Effector memory CD8-positive, alpha-beta T cell (primary cell): ENCODE measurements at places on chromosomes 6 and 20.

DNA sequence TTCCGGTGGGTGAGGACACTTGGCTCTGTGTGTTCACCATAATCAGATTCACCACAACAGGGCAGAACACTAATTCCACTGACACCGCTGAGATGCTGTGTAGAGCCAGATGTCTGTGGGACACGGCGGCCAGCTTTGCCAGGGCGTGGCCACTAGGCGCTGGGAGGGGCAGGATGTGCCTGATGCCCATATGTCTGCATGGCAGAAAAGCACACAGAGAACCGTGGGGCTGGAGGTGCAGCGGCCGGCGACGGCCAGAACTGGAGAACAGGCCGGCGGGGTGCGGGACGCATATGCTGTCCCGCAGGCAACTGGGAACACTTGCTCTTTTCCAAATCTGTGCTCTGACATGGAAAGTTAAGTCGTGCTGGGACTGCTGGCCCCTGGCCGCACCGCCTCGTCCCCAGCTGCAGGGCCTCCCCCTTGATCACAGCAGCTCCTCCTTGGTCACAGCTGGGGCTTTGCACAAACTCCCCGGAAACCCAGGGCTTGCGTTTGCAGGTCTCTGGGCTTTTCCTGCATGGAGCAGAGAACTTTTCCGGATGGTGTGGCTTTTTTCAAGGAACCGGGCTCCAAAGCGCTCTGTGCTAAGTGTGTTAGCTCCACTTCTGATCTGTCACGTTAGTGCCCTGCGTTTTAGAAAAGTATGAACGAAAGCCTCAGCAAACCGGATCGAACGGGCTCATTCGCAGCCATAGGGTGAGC lies 31.1 kb downstream of the NTSR1 start:
- peaks cover 6% of the 10 kb centered on the region for H3K36me3 ChIP-seq
- DNase-seq, result peak; percentile 20
- H3K27ac ChIP-seq, result peak overlapping the region; percentile 93

DNA sequence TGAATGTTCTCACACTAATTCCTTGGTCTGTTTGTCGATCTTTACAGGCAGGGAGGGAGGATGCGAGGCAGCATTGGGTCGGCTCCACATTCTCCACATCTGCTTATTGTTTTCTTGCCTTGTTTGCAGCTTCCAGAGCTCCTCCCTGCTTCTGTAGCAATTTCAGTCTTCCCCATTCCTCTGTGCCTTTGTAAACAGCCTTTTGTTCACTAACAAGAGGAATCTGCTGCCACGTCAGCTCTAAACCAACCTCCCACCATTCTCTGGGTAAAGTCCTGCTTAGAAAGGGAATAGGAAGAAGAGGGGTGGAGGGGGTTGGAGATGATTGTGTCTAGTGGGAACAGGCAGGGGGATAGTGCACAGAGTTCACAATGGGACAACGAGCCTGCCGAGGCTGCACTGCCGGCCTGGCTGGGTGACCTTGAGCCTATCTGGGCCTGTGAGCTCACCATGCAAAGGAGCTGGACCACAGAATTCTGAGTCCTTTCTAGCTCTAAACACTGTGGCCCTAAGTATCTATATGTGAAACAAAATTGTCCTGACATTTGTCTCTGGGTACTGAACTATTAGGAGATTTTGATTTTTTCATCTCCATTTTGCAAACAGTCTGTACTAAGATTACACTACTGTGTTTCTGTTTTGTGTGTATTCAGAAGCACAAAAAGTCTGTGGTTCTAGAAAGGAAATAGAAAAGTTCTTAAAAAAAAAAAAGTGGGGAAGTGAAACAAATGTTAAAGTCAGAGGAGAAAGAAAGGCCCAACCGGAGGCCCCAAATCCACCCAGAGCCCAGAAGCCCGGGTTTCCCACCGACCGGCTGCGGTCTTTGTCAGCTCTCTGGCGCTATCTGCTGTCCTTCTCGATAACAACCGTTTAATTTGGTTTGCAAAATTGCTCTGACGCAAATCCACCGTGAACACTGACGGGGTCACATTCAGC lies 1.4 kb upstream of the PRND start:
- no peaks in the 10 kb centered on the region for H3K27me3 ChIP-seq
- H3K36me3 ChIP-seq, result no peaks in the 10 kb centered on the region
- peaks cover 7% of the 10 kb centered on the region for H3K4me1 ChIP-seq
- H3K27ac ChIP-seq, result peak overlapping the region; percentile 50
- DNase-seq, result peak; percentile 82
- no peak overlapping the region for H3K4me3 ChIP-seq

DNA sequence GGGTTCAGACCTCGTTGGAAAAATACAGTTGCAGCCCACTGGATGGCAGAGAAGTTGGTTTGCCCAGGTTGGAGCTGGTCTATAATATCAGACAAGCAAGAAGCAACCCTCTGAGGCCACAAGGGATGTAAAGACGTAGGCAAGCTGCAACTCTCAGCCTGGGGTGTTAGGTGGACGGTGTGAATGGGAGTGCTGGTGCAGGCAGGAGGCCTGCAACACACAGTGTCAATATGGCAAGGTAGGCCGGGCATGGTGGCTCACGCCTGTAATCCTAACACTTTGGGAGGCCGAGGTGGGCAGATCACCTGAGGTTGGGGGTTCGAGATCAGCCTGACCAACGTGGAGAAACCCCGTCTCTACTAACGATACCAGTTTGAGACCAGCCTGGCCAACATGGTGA lies 10.5 kb downstream of the VPS16 start:
- no peak for DNase-seq
- H3K4me3 ChIP-seq, result peak overlapping the region; percentile 46
- H3K27me3 ChIP-seq, result no peaks in the 10 kb centered on the region
- H3K27ac ChIP-seq, result peak overlapping the region; percentile 28
- H3K36me3 ChIP-seq, result peaks cover 18% of the 10 kb centered on the region

- H3K27ac ChIP-seq, result no peak overlapping the region
- H3K36me3 ChIP-seq, result peaks cover 3% of the 10 kb centered on the region
- DNase-seq, result no peak
- H3K27me3 ChIP-seq, result no peaks in the 10 kb centered on the region
- H3K4me1 ChIP-seq, result no peaks in the 10 kb centered on the region
Measured at GRCh38 chr6:125983246-125983945, 2.9 kb upstream of the TRMT11 start.

DNA sequence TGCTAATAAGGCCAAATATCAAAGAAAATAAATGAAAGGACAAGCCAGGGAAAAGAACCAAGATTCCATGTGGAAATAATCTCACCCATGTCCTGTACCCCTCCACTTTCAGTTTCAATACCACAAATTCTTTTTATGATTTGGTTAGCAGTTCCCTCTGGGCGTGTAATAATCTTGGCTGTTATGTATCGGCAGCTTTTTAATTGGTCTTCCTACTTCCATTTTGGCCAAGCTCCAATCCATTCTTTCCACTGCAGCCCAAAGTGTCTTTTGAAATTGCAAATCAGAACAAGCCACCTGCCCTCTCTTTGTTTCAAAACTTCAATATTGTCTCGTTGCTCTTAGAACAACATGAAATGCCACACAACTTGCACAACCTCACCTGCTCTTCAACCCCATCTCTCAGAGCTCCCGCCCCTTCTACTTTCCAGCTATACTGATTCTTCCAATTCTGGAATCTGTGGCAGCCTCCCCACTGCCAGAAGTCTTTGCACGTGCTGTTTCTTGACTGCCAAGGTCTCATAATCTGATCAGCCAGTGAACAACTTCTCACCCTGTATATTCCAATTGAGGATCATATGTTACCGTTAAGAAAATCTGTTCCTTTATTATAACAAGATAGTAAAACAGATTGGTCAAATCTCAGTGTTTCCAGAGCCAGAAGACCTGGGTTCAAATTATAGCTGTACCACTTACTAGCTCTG lies 354.5 kb downstream of the CBLN4 start:
- H3K27ac ChIP-seq, result no peak overlapping the region
- H3K27me3 ChIP-seq, result no peaks in the 10 kb centered on the region
- H3K4me3 ChIP-seq, result no peak overlapping the region

DNA sequence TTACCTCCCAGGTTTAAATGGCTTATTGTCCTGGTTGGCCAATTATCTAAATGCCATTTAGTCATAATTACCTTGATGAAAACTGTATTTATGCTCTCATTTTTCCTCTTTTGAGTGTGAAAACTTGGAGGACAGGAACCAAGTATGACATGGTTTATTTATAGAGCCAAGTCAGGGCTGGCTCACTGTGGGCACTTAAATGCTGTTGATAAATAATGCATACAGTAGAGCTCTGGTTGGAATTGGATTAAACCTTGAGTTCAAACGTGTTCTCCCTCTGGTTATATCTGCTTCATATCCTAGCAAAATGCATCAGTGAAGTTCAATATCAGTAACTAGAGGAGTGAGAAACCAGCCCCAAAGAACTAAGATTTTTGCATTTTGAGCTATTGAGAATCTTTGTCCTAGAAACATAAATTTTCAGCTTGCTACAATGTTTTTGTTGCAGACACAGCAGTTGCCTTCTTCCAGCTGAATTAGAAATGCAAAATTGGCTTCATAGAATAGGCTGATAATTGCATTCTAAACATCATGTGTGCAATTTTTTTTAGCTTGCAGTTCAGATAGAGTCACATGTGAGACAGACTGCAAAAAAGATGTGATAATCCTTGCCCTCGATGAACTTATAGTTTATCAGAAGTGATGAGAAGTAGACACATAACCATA lies 255.8 kb downstream of the BTBD3 start:
- H3K4me3 ChIP-seq, result no peak overlapping the region
- no peak for DNase-seq
- no peaks in the 10 kb centered on the region for H3K27me3 ChIP-seq
- no peaks in the 10 kb centered on the region for H3K36me3 ChIP-seq
- H3K27ac ChIP-seq, result no peak overlapping the region

DNA sequence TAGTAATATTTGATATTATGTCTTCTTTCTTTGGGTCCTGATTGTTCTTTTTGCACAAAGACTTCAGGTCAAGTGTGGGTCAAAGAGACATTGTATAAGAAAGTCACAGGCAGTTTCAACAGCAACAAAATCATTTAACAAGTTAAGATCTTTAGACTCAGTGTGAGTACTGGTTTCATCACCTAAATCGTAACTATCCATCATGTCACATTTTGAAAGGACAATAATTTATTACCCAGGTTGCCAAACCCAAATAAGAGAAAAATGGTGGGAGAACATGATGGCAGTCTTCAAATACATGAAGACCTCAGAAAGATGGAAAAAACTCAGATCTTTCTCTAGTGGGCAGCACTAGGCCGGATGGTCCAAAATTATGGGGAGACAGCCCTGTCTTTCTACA lies 55.5 kb upstream of the BCLAF1 start:
- H3K36me3 ChIP-seq, result no peaks in the 10 kb centered on the region
- H3K4me3 ChIP-seq, result no peak overlapping the region
- H3K27ac ChIP-seq, result no peak overlapping the region
- no peaks in the 10 kb centered on the region for H3K4me1 ChIP-seq

GRCh38 chr6:18110162-18110561 lies 12.3 kb downstream of the NHLRC1 start:
- H3K36me3 ChIP-seq, result no peaks in the 10 kb centered on the region
- H3K27me3 ChIP-seq, result peaks cover 40% of the 10 kb centered on the region
- H3K4me3 ChIP-seq, result no peak overlapping the region

DNA sequence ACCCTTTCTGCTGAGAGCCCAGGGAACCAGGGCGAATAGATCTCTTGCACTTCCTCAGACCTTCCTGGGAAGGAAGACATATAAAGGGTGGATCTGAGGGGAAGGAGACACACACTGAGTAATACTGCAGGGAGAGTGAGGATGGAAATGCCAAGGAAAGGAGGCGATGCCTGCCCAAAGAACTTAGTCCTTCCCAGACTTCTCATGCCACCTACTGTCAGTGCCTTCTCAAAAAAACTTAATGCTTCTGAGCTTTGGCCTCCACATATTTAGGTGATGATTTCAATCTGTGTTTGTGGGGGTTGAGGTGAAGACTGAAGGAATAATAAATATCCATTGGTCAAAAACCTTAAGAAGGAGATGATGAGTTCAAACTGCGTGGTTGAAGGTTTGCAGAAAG lies 9.7 kb downstream of the BTN3A1 start:
- no peak overlapping the region for H3K4me3 ChIP-seq
- peak overlapping the region; percentile 88 for H3K27ac ChIP-seq
- peaks cover 27% of the 10 kb centered on the region for H3K4me1 ChIP-seq
- no peak for DNase-seq
- H3K36me3 ChIP-seq, result peaks cover 59% of the 10 kb centered on the region

DNA sequence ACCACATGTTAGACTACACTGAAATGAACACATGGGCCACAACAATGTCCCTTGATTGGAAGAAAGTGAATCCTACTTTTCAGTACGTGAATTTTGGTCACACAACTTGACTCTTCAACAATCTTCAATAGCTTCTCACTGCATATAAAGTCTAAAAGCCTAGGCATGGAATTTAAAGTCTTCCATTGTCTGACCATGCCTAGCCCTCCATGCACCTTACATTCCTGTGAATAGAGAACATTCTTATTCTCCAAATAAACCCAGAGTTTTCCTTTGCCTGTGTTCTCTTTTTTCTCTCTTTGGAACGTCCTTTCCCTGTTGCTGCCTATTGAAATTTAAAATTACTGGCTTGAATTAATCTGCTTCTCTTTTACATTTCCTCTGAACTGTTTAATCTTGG lies 207.5 kb downstream of the ASCC3 start:
- H3K27ac ChIP-seq, result no peak overlapping the region
- no peaks in the 10 kb centered on the region for H3K4me1 ChIP-seq
- H3K4me3 ChIP-seq, result no peak overlapping the region
- no peaks in the 10 kb centered on the region for H3K27me3 ChIP-seq
- DNase-seq, result no peak

GRCh38 chr6:135905604-135906300 lies 54.3 kb downstream of the PDE7B start:
- no peaks in the 10 kb centered on the region for H3K27me3 ChIP-seq
- H3K4me1 ChIP-seq, result no peaks in the 10 kb centered on the region
- no peak for DNase-seq

DNA sequence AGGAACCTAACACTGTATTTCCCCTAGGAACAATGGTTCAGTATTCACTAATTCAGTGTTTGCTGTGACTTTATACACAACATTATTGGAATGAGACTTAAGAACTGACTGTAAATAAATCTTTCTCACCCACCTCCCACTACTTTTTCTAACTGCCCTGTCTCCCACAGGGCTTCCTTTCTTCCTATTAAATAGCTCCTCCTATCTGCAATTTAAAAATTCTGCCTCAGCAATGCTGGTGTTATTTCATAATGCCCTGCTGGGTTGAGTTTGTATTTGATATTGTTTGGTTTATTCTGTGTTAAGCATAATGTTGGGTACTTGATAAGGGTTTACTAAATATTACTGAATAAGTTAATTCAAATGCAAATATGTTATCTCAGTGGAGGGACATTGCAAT lies 573.1 kb upstream of the RNF217 start:
- H3K36me3 ChIP-seq, result no peaks in the 10 kb centered on the region
- H3K27me3 ChIP-seq, result no peaks in the 10 kb centered on the region
- H3K4me3 ChIP-seq, result no peak overlapping the region
- no peak overlapping the region for H3K27ac ChIP-seq
- H3K4me1 ChIP-seq, result no peaks in the 10 kb centered on the region

DNA sequence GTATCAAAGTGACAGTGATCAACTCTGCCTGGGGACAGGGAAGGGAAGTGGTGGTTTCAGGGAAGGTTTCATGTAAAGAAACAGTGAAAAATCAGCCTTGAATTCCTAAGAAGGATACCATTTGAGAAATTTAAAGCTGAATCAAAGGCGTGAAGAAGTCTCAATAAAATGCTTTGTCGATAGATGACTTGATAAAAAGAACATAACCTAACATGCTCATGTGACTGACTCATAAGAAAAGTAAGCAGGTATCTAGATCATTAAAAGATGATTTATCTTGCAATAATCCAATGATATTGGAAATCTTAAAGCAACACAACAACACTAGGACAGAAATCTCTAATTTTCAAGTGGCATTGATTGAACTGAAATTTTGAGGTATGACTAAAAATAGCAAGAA lies 14.3 kb downstream of the EDN1 start:
- no peaks in the 10 kb centered on the region for H3K4me1 ChIP-seq
- peaks cover 4% of the 10 kb centered on the region for H3K36me3 ChIP-seq
- no peak for DNase-seq
- H3K27ac ChIP-seq, result no peak overlapping the region
- no peak overlapping the region for H3K4me3 ChIP-seq
- peaks cover 14% of the 10 kb centered on the region for H3K27me3 ChIP-seq
